ENCODE measurements at places on chromosomes 3 and 15. TPM values are rescaled to one million over a fixed set of nuclear protein-coding genes. Genes with fewer than 3 reads are reported as not detected.
A peak's percentile ranks its signal among the peaks of the same experiment; 100 is the strongest.

GRCh38 chr3:44632193-44632592 lies 7.4 kb downstream of the ZNF197 start:
- no peak for DNase-seq

DNA sequence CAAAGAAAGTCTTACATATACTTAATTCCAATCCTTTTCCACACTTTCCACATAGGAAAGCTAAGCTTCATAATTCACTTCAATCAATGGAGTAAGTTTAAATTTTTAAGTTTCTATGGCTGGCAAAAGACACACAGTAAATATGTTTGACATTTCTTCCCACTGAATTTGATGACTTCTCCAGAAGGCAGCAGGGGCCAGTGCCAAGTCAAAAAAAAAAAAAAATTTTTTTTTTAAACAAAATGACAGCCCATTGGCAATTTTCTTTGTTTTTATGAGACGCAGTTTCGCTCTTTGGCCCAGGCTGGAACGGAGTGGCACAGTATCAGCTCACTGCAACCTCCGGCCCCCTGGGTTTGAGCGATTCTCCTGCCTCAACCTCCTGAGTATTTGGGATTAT lies 28.7 kb downstream of the ATP13A3 start:
- no peak for DNase-seq

The ROPN1 gene
- total RNA-seq: not detected

The LRTM1 gene
- total RNA-seq: not detected

GRCh38 chr3:58522759-58523425 lies 14.1 kb downstream of the ACOX2 start:
- DNase-seq: no peak

GRCh38 chr3:120909602-120909878 lies 1.5 kb downstream of the STXBP5L start:
- DNase-seq: no peak

The GATA2 gene
- total RNA-seq: 11.9 TPM

DNA sequence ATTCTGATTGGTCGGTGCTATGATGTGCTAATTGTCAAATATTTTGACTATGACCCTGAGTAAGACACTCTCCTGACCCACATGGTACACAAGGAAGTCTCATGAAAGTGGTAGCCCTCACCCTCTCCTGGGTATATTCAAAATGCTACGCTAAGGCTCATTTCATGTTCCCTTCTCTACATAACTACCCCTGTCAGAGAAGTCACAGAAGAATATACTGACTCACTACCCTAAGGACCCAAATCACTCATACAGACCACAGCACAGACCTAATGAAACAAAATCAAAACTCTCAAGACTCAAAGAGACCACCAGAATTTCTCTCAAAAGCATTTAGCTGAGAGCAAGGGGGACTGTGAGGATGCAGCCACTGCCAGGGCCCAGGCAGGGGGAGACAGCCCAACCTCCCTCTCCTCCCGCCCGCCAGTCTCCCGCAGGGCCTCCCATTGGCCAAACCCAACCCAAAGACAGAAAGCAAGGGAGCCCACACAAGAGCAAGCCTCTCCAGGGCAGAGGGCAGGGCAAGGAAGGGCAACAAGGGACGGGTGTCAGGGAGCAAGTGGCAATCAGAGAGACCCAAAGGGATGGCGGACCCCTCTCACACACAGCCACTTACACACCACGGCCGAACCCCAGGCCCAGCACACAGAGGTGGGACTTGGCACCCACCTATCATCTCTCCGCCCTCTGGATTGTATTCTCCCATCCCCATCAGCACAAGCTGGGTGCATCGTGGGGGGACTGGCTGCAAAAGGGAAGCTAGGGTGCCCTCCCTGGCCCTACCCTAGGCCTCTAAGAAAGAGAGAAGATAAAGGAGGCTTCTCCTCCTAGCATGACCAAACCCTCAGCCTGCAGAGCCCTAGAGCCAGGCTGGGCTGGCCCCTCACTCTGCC lies 41.6 kb downstream of the MEGF11 start:
- peak; percentile 75 for DNase-seq

DNA sequence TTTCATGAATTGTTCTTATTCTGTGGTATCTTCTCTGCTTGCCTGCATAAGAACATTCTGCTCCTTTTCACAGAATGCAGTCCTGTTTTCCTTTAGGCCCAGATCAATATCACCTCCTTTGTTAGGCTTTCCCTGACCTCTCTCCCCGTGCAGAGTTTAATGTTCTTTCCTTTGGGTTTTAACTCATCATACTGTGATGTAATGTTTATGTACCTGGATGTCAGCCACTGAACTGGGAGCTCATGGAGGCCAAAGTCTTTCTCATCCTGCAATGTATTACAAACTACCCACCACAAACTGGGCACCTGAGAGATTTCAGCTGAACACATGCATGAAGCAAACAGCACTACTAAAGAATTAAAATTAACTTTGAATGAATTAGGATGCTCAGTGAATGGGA lies 192.8 kb upstream of the RORA start:
- DNase-seq: no peak

GRCh38 chr3:66053550-66054094 lies 14.9 kb upstream of the MAGI1 start:
- no peak for DNase-seq

GRCh38 chr3:11140030-11140712 lies 14.1 kb upstream of the HRH1 start:
- peak; percentile 83 for DNase-seq

DNA sequence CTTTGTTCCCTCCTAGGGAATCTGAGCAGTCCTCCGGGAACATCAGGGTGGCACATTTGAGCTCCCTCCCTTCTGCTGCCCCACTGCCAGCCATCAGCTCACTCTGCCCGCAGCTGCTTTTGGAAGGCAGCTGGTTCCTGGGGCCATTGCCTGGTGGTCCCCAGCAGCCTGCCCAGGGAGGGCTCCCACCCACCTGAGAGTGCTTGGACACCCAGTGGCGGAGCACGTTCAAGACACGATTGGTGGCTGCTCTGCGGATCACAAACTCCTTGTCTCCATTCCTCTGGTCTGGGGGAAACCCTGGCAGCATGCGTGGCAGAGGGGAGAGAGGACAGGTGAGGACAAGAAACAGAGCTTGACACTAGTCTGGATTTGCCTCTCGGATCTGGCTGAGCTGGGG lies 53.7 kb upstream of the CTSH start:
- DNase-seq: no peak

GRCh38 chr15:39144613-39145499 lies 436.0 kb upstream of the THBS1 start:
- no peak for DNase-seq

DNA sequence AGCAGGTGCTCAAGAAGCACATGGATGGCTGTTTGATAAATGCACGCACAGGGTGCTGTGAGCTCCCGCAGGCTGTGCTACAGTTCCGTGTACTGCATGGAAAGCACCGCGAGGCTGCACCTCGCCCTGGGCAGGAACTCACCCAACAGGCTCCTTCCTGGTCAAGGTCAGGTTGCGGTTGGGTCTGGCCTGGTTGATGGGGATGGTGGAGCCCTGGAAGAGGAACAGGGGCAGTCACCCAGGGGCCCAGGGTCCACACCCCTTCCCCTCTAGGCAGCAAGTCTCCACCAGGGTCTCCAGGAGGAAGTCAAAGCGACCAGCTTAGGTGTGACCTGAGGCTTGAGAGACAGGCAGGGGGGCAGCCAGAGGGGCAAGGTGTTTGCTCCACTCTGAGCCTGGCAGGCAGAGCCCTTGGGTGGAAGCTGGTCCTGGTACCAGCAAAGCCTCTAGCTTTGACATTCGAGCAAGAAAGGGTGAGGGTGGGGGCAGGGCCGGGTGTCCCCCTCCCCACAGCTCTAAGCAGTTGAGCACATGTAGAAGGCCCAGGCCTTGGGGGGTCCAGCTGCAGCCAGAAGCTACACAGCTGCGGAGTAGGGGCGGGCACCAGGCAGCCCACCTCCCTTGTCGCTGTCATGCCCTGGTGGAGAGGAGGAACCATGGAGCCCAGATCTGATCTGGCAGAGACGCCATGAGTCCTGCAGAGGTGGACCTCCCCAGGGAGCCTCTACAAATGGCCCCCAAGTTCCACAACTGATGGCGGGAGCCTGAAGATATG lies 46.3 kb upstream of the SLC41A3 start:
- DNase-seq: peak; percentile 66

- DNase-seq: no peak
Observed at GRCh38 chr3:114377426-114377825, 83.6 kb downstream of the TIGIT start.

GRCh38 chr15:26983822-26984221 lies 12.8 kb downstream of the GABRG3 start:
- DNase-seq: no peak

GRCh38 chr3:186221760-186222378 lies 113.0 kb upstream of the ETV5 start:
- DNase-seq: no peak

The KBTBD13 gene
- total RNA-seq: 0.37 TPM

GRCh38 chr15:101122806-101123205 lies 129.0 kb downstream of the CHSY1 start:
- DNase-seq: peak; percentile 75

DNA sequence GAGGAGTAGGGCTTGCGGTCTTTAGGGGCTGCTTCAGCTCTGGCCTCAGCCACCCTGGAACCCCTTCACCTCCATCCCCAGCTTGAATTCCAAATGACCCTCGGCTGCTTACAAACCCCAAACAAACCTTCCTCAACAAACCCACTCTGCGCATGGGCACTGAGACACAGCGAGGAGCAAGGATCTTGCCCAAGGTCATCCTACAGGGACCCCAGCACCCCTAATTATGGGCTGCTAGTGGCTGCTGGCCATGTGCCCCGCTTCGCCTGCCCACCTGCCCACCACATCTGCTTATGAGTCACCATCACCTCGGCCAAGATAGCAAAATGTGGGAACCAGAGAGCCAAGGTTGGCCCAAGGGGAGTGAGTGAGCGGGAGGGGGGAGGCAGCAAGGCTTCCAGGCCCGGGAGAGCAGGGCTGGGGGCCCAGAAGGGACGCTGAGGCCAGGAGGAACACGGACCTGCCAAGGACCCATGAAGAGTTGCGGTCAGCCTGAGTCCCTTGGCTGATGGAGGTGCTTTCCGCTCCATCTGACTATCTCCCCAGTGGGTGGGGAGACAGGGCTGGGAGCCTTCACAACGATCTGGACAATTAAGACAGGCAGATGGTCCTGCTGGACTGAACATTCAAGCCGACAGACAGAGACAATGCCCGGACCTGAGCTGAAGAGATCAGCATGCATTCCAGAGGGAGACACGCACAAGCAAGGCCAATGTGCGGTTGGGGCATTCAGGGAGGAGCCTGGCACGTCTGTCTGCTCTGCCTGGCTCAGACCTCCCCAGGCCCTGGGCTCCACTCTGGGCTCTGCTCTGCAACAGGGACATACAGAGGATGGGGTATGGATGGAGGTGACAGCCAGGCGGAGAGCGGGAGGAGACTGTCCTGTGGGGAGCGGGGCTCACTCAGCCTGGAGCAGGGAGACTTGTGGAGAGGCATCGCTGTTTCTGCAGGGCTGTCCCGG lies 10.8 kb upstream of the GRIP2 start:
- no peak for DNase-seq

- no peak for DNase-seq
Observed at GRCh38 chr3:4270720-4271119, 32.4 kb upstream of the SETMAR start.

GRCh38 chr3:124882816-124883747 lies 4.1 kb downstream of the ITGB5 start:
- peak; percentile 10 for DNase-seq

The SLC24A5 gene
- not detected for total RNA-seq

GRCh38 chr3:159157275-159157674 lies 355.4 kb downstream of the MFSD1 start:
- no peak for DNase-seq

DNA sequence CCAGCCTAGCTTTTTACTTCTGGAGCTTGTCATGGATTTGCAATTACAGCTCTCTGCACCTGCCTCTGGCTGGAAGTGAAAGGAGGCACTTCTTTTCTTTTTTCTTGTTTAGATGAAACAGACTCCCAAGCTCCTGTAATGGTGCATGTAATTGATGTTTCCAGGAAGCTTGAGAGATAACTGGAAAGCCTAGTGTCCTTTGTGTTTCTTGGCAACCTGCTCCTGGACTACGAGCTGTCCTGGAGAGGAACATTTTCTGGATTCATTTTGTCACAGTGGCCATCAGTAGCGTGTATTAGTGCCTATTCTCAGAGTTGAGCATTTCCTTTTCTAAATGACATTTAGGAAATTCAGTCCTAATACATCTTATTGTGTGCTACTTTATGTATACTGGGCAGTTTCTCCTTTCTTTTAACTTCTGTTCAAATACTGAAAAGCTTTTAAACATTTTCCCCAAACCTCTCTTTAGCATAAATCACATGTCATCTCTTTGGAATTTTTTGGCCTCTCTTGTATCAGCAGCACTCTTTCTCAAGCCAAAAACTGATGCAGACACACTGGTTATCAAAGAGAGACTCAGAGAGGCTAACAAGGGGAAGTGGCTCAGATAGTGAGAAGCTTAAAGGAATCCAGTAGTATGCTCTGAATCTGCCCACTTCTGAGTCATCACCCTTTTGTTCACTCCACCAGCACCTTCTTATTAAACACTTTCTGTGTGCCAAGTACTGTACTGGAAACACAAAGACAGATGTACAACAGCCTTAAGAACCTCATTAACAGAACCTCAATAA lies 62.6 kb upstream of the SLC2A2 start:
- no peak for DNase-seq

The SOX14 gene
- not detected for total RNA-seq

DNA sequence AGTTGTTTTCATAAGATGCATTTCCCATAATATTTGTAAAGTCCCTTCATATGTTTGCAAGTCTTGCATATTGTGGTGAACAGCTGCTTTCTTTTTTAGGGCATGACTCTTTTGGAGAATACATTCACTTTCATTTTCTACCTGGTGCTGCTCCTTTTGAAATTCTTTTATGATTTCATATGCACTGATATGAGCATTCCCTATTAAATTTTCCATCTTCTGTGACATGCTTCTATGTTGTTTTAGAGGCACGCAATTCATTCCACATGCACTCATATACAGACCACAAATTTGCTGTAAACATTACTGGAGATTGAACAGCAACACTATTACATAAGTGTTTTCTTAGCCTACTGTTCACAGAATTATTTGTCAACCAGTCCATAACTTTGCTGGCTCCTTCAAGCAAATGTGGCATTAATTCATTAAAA lies 92.8 kb upstream of the TNFSF10 start:
- DNase-seq: no peak

DNA sequence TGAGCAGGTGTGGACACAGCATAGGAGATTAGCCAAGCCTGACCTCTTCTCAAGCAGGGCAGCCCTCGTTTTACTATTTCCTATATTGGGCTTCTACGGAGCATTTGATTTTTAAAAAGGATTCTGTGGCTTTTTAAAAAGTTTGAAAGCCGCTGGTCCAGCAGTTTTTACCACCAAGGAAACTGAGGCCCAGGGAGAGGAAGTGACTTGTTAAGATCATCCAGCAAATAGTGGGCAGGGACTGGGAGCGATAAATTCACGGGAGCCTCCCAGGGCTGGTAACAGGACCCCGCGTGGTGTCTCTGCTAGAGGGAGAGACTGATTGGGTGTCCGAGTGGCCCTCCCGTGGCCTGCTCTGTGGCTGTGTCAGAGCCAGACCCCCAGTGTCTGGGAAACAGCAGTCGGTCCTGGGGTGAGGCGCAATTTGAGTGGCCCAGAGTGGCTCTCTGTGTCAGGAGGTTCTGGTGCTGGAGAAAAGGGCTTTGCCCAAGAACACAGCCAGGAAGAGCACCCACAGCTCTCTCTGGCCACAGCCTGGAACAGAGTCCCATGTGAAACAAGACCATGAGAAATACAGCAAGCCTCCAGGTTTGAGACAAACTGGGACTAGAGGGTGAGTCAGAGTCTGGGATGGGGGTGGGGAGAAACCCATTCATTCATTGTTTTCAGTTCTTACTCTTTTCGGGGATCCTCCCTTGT lies 4.2 kb downstream of the FURIN start:
- DNase-seq: no peak

All from posterior vena cava (tissue), 2 donors.